Vagina (tissue), 2 donors: ENCODE measurements at places on chromosomes 4 and X. TPM values are rescaled to one million over a fixed set of nuclear protein-coding genes. Genes with fewer than 3 reads are reported as not detected.

MAGEC3 gene
- not detected for total RNA-seq

RS1 gene
- total RNA-seq, result not detected

GRCh38 chr4:87375719-87376291, 15.2 kb downstream of the HSD17B11 start:
- peaks cover 55% of the 10 kb centered on the region for H3K36me3 ChIP-seq
- H3K4me1 ChIP-seq, result peaks cover 16% of the 10 kb centered on the region
- no peak overlapping the region for H3K4me3 ChIP-seq
- peak overlapping the region; percentile 69 for H3K27ac ChIP-seq
- DNase-seq, result no peak
- no peaks in the 10 kb centered on the region for H3K27me3 ChIP-seq

DNA sequence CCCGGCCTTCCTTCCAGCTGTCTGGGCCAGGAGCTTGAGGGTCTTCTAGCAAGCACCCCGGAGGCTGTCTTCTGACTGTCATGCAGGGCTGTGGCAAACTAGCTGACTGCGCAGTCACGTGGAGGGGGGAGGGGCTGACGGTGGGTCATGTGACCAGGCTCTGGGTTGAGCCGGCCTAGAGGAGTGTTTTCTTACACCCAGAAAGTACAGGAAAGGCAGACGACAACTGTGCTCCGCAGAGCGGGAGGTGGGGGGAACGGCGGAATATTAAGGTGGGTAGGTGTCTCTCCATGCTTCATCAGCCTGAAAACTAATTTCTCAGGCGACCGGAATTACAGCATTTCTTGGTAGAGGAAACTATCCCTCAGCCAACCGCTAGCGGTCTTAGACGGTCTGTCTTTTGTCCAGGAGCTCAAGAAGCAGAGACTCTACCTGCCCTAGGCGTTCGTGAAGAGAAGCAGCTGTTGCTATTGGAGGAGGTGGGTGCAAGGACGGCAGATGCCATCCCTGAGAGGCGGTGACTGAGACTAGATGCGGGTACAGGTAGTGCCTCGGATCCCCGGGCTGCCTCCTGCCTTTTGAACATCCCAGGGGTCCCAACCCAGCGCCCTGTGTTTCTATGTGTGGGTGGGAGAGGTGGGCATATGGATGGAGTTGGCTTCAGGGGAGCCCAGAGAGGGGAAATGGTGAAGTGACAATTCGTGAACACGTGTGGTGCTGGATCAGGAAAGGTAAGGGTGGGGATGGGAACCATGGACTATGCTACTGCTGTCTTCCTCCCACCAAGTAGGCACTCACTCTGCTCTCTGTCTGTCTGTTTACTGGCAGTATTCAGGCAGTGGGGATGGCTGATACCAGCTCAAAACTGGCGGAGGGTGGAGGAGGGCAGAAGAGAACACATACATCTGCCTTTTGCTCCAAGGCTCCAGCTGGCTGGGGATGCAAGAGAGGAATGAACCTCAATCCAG, 8.8 kb downstream of the GPRASP1 start:
- peak overlapping the region; percentile 46 for H3K4me3 ChIP-seq
- no peak for DNase-seq
- H3K36me3 ChIP-seq, result no peaks in the 10 kb centered on the region
- peak overlapping the region; percentile 57 for H3K27ac ChIP-seq

DNA sequence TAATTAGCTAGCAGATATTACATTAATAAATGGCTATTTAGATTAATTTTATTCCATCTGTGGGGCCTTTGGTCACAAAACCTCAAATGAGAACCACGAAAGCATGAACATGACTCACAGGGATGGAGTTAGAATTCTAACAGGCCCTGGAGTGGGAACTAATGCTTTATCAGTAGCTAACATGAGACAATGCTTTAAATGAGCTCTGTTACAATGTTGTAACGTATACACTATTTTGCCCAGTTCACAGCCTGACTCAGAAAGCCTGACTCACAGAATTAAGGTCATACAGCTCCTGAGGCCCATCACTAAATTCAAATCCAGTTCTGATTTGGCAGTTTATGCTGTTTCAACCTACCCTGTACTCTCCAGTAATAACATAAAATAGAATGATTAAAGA, 23.2 kb downstream of the VEGFC start:
- H3K27ac ChIP-seq, result no peak overlapping the region
- no peaks in the 10 kb centered on the region for H3K27me3 ChIP-seq
- no peak for DNase-seq
- H3K36me3 ChIP-seq, result no peaks in the 10 kb centered on the region
- no peak overlapping the region for H3K4me3 ChIP-seq

DNA sequence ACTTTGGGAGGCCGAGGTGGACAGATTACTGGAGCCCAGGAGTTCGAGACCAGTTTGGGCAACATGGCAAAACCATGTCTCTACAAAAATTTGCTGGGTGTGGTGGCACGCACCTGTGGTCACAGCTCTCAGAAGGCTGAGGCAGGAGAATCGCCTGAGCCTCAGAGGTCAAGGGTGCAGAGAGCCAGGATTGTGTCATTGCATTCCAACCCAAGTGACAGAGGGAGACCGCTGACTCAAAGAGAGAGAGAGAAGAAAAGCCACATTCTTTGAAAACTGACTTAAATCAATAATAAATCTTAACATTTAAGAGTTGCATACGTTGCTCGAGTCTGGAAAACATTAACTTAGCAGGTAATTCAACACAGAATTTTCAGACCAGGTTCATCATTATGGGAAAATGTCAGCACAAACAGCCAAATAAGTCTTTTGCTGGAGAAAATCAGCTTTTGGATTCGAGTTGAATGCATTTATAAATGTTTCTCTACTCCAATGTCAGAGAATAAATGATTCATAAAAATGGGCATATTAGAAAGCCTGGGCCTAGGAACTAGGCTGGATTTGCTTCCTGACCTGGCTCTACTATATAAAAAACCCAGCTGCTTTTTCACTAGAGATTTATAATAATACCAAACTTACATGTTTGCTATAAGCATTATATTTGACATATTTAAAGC, 68.3 kb upstream of the RBPJ start:
- no peak for DNase-seq
- no peaks in the 10 kb centered on the region for H3K27me3 ChIP-seq
- H3K4me1 ChIP-seq, result no peaks in the 10 kb centered on the region

- H3K27ac ChIP-seq, result no peak overlapping the region
- no peak for DNase-seq
- no peak overlapping the region for H3K4me3 ChIP-seq
Measured at GRCh38 chrX:97672138-97672537, 788.4 kb downstream of the RPA4 start.
